ENCODE measurements at places on chromosomes 11 and 22.

DNA sequence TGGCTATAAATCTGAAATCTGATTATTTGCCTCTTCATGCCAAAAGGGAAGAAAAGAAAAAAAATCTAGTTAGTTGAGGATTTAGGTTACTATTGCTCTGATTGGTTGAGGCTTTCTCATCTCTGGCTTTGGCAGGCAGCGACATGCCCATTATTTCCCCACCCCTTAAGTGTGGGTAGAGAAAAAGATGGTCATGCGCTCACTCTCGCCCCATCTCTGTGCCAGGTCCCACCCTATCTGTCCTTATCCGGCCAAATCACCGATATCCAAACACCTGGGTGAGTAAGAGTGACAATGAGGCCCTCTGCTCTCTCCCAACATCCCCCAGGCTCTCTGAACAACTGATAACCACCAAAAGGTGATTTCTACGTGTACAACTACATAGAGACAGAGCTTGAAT lies 31.2 kb upstream of the SNX19 start:
- no peak for DNase-seq

- no peak for DNase-seq
These were observed 3.1 kb upstream of the RAG2 start for GRCh38 chr11:36601155-36601554.

DNA sequence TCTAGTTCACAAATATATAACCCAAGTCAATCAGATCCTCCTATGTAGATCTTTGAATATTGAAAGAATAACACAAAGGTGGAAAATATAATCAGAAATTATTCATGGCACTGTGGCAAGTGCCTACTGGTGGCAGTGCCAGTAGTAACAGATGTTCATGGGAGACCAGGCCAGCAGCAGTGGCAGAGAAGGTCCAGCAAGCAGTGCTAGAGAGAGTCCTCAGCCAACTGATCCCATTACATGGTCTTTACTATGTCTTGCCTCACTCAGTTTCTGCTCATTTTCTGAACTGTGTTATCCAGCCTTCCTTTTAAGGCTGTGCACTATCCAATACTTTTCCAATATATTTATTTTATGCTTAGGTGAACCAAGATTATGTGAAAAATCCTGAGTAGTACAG lies 124.9 kb downstream of the MRTFA start:
- DNase-seq: no peak

DNA sequence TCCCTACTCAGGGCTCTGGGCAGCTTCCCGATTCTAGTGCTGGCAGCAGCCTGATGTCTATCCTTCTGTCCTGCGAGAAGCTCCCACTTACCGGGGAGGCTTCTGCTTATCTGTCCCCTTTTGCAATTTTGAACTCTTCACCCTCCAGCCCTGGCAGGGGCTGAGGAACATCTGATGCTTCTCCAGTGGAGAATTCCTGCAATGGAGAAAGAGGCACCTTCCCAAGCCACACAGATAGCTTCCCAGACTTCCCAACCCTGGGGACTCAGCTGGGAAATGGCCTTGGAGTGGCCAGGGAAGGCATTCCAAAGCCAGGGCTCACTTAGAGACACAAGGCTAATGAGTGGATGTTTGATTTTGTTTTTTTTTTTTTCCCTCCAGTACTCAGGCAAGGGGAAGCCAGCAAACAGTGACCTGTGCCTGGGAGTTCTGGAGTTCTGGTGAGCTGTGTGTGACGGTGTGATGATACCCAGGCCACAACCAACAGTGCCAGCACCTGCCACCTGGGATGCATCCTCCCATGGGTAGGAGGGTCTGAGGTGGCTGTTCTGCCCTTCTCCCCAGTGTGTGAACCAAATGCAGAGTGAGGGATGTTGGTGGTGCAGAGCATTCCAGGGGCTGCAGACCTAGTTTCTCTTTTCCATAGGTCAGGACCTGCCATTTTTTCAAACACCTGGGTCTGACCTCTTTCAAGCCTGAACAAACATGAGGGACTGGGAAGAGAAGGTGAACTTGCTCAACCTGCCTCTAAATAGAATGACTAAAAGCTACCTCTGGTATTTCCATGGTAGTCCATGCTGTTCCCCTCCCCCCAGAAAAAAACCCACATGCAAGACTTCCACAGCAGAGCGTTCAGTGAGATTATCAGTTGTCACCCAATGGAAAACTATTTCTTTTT lies 95.1 kb downstream of the CCDC81 start:
- no peak for DNase-seq

DNA sequence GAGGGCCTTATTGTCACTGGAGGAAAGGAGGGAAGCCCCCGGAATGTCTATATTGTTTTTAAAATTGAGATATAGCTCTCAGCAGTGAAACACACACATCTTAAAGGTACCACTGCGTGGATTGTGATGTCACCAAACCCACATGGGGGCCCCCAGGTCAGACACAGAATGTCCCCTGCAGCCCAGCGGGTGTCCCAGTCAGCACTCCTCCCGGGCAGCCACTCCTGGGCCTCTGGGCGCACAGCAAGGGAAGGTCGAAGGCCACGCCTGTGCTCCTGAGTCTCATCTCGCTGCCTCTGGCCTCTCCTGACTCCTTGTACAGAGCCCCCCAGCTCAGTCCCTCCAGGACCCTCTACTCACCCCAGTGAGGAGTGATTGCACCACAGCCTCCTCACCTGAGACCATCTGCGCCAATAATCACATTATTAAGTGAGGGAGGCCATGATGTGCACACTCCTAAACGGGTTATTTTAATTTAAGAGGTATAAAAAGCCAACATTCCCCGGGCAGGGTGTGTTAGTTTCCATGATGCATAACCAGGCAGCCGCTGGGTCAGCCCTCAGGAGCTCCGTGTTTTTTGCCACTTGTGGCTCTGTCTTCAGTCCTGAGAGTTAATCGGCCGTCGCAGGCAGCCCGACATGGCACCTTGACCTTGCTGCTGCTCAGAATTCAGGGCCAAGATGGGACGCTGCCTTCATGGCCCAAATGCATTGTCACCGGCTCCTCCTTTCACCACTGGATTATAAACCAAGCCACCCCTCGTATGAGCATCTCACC lies 1089.3 kb downstream of the BRD1 start:
- no peak for DNase-seq

DNA sequence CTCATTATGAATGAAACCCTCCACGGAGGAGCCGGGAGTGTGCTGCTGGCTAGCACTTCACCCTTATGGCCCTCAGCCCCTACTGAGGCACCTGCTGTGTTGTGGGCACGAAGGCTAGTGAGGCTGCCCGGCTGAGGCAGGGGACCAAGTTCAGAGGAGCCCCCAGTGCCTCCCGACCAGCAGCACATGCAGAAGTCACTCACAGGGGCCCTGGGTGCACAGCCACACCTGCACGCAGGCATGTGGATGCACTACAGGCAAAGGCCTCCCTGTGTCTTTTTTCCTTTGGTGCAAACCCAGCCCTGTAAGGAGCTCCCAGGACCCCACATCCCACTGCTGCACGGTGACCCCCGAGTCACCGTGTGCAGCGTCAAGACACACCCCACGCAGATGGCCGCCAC lies 261.5 kb downstream of the BRD1 start:
- no peak for DNase-seq

- DNase-seq: no peak
These were observed 571.6 kb downstream of the LUZP2 start for GRCh38 chr11:25068451-25068850.

DNA sequence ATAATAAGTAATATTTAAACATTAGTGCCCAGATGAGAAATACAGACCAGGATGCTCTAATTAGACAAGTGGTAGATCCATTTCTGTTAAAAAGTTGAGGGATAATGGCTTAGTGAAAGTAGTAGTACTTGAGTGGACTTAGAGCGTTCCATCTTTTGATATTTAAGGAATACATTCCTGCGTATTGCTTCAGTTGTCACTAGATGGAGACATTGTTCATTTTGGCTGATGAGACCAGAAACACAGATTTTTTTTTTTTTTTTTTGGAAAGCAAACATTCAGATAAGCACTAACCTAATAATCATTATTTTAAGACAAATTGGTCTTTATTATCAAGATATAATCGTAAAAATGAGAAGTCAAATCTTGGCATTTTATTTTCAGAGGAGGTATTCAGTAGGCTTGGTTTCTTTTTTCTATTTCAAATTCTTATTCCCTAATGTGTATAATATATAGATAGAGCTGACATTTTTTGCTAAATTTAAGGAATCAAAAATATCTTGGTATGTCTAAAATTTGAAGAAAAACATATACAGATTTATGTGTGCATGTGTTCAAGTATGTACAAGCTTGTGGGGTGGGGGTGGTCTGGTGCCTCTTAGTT lies 92.9 kb downstream of the DYNC2H1 start:
- DNase-seq: no peak

GRCh38 chr11:48107188-48107704 lies 109.4 kb upstream of the OR4B1 start:
- no peak for DNase-seq

- DNase-seq: no peak
These were observed 118.1 kb downstream of the ATM start for GRCh38 chr11:108340973-108341372.

DNA sequence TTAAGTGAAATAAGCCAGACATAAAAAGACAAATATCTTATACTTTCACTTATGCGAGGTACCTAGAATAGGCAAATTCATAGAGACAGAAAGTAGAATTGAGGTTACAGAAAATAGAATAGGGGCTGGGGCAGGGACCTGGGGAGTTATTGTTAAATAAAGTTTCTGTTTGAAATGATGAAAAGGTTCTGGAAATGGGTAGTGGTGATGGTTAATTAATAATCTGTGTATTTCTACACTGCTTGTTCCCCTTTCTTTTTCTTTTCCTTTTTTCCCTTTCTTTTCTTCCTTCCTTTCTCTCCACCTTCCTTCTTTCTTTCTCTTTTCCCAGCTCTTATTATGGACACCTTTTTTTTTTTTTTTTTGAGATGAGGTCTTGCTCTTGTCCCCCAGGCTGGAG lies 2.8 kb downstream of the NAALADL1 start:
- DNase-seq: no peak

- DNase-seq: no peak
These were observed 5.4 kb downstream of the SLC35E4 start for GRCh38 chr22:30640839-30641430.

GRCh38 chr11:65506290-65506771 lies 7.5 kb downstream of the MALAT1 start:
- DNase-seq: no peak

- DNase-seq: no peak
These were observed 536.5 kb downstream of the TMEM135 start for GRCh38 chr11:87574193-87574592.

GRCh38 chr22:48749555-48750227 lies 1078.0 kb downstream of the BRD1 start:
- DNase-seq: no peak

GRCh38 chr22:35842954-35843353 lies 125.3 kb downstream of the APOL5 start:
- no peak for DNase-seq

- DNase-seq: peak; percentile 14
These were observed 585 bp downstream of the CYB5R3 start for GRCh38 chr22:42648368-42649245.

- peak; percentile 31 for DNase-seq
These were observed 17.1 kb downstream of the MAFF start for GRCh38 chr22:38218661-38219622.

- no peak for DNase-seq
These were observed 72.7 kb upstream of the TTC12 start for GRCh38 chr11:113241636-113242054.

DNA sequence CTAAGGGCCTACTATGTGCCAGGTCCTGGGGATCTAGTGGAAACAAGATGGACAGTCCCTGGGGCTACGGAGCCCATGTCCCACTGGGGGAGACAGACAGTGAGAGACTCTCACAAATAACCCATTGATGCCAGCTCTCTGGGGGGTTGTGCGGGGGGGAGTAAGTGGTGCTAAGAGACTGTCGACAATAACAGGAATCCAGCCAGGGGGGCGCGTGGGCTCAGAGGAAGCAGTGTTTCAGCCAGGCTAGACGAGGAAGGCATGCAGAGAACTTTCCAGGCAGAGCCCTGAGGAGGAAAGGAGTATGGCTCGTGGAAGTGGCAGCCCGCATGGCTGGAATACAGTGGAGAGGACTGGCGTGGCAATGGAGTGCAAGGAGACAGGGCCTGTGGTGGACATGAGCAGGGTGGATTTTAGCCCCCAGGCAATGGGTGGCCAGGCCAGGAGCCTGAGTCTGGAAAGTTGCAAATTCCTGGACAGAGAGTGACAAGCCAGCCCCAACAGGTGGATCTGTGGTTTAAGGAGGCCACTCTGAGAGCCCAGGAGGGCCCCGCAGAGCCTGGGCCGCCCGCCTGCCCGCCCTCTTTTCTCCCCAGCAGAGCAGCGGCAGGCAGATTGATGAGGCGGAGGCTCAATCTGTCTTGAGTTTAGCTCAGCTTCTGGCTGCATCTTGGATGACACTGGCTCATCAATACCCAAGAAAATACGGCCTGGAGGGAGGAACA lies 40.0 kb upstream of the TCF20 start:
- DNase-seq: no peak

DNA sequence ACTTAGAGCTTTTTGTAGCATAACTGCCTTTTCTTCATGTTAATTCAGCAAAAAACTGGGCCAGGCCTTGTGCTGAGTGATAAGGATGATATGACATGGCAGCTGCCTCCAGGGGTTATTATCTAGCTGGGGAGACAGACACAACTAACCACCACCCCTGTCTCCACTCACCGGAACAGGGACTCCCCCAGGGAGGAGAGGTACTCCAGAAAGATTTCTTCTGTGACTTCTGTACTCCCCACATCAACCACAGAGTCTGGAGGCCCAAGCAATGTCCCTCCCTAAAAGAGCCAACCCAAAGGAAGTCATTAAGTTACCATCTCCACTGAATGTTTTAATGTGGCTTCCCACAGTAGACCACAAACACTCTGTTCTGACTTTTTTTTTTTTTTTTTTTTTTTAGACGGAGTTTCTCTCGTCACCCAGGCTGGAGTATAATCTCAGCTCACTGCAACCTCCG lies 14.3 kb upstream of the PMM1 start:
- DNase-seq: no peak

DNA sequence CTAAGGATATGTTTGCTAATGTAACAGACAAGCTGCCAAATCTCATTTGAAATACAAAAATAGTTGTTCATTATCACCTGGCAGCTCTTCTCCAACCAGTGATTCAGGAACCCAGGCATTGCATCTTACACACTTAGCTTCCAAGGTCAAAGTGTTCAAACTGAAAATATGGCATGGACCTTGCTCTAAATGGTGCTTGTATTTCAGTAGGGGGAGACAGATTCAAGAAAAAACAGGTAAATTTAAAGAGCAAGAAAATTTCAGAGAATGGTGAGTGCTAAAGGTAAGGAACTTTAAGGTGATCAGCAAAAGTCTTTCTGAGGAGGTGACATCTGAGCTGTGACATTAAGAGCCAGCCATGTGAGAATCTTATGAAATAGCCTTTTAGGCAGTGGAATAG lies 82.8 kb upstream of the E2F8 start:
- DNase-seq: no peak

DNA sequence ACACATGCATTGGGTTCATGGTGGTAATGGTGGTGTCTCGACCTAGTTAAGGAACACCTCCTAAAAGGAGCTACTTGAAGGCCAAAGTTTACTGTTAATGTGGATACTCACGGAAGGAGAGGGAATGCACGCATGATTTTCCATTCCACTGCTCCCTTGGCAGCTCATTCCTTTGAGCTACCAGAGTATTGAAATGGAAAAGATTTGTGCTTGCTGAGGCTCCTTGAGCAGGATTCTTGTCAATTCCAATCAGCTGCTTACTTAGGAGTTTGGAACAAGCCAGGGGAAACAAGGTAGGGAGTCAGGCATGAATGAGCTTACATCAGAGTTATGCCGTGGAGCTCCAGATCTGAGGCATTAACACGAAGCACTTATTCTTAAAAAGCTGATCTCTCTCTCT lies 108.8 kb downstream of the GRIA4 start:
- DNase-seq: no peak

All from stimulated activated CD4-positive, alpha-beta T cell treated with anti-CD3 and anti-CD28 coated beads, Interleukin-2, amount 100 ng/mL, for 4 hours (primary cell).